Stimulated activated CD8-positive, alpha-beta memory T cell treated with anti-CD3 and anti-CD28 coated beads, Interleukin-12 subunit alpha, Interleukin-12 subunit beta, amount 100 ng/mL, for 4 hours (primary cell): ENCODE measurements at places on chromosomes 4 and X.

DNA sequence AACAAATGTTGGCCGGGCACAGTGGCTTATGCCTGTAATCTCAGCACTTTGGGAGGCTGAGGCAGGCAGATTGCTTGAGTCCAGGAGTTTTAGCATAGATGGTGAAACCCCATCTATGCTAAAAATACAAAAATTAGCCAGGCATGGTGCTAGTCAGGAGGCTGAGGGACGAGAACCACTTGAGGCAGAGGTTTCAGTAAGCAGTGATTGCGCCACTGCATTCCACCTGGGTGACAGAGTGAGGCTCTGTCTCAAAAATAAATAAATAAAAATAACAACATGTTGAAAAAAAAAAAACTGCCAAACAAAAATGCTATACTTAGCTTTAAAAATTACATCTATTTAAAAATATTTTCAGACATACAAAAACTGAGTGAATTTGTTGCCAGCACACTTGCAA lies 374.2 kb upstream of the SMIM31 start:
- no peak for DNase-seq

- DNase-seq = no peak
These were observed 28.6 kb upstream of the PDE5A start for GRCh38 chr4:119657111-119657611.

GRCh38 chrX:9135901-9136510 lies 102.1 kb upstream of the FAM9B start:
- no peak for DNase-seq

- no peak for DNase-seq
These were observed 8.0 kb upstream of the TENM3 start for GRCh38 chr4:182235021-182235795.

DNA sequence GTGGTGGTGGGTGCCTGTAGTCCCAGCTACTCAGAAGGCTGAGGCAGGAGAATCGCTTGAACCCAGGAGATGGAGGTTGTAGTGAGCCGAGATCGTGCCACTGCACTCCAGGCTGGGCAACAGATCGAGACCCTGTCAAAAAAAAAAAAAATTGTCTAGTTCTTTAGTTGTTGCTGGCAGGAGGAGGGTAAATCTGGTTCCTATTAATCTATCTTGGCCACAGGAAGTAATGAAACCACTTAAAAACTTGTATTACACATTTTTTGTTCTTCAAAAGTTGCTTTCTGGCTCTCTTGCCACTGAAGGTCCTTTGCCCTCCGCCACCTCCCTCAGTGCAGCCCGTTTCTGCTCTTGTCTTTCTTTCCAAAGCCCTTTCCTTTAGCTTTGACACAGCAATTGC lies 102.9 kb upstream of the ARSJ start:
- no peak for DNase-seq
